ENCODE measurements at places on chromosomes 4 and X. TPM values are rescaled to one million over a fixed set of nuclear protein-coding genes. Genes with fewer than 3 reads are reported as not detected.

SPP1 gene
- total RNA-seq, result not detected

RHOXF1 gene
- 0.55 TPM for total RNA-seq

EFNB1 gene
- 7.9 TPM for total RNA-seq

RHOH gene
- total RNA-seq, result 191 TPM

NAT8L gene
- 0.14 TPM for total RNA-seq

CLNK gene
- not detected for total RNA-seq

NPY2R gene
- total RNA-seq, result not detected

ADGRA3 gene
- 2.3 TPM for total RNA-seq

VGLL1 gene
- total RNA-seq, result not detected

MAGEB5 gene
- not detected for total RNA-seq

WAS gene
- 155 TPM for total RNA-seq

MAGEH1 gene
- total RNA-seq, result 17.0 TPM

FAM47E gene
- total RNA-seq, result not detected

SOWAHD gene
- 2.4 TPM for total RNA-seq

CETN2 gene
- 7.3 TPM for total RNA-seq

HTR2C gene
- not detected for total RNA-seq

GUCY1B1 gene
- 0.14 TPM for total RNA-seq

MAGEC1 gene
- not detected for total RNA-seq

TET2 gene
- total RNA-seq, result 28.3 TPM

TMSB4X gene
- 8,338 TPM for total RNA-seq

CNGA1 gene
- not detected for total RNA-seq

TBC1D9 gene
- not detected for total RNA-seq

ADGRL3 gene
- not detected for total RNA-seq
